PC-9 (cell line): ENCODE measurements at places on chromosomes 1 and 21.
A peak's percentile ranks its signal among the peaks of the same experiment; 100 is the strongest.

DNA sequence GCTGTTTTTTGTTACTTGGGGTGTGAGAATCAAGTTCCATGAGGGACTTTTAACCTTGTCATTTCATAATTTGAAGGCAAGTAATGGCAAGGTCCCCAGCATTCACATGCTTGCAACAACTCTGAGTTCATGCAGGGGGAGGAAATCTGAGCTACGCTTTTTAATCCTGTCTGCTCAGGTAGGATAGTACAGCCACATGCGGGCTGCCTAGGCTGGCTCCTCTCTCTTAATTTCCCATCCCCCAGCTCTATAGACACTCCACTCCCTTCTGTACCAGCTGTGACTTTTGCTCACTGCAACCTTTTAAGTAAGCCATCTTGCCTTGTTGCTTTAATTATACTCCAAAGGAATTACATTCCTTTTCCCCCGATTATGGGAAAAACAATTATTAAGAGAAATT, 30.1 kb downstream of the PTGFR start:
- DNase-seq = no peak

- DNase-seq = peak; percentile 87
Measured at GRCh38 chr1:51569284-51570062, 47.4 kb upstream of the OSBPL9 start.

DNA sequence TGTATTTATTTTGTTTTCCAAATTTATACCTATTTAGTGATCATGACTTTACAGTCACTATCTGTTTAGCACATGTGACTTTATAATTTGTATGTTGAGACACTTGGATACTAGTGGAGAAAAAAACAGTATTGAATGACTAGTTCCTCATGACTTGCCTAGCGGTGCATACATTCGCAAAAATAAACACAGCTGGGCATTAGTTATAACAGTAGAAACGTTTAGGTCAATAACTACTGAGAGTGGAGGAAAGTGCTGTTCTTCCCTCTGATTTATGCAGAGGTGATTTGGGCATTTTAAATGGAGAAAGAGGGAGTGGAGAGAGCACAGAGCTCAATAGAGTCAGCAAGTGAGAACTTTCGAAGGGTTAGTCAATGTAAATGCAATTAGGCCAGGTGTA, 1679.0 kb upstream of the B3GALT2 start:
- DNase-seq = no peak

DNA sequence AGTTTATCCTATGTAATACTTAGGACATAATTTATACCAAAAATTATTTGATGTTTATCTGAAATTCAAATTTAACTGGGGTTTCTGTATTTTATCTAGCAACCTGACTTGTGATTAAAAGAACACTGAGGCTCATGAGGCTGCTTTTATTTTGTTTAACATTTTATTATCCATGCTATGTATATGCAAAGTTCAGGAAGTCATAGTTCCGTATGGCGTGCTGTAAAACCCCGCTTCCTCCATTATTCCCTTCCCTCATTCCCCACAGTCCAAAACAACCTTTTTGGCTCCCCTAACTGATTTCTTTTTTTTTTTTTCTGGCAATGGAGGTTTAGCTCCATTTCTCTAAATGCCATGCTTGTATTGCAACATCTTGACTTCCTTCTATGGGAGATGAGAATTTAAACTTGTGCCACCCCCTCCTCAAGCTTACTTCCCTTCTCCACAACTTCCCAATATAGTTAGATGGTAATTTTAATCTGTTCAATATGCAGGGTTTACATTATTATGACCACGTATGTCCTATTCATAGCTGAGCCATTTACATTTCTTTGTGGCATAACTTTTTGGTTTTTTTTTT, 138.0 kb upstream of the DNAH14 start:
- no peak for DNase-seq

- peak; percentile 88 for DNase-seq
Measured at GRCh38 chr1:107572674-107573211, 392.2 kb downstream of the VAV3 start.

- DNase-seq = no peak
Measured at GRCh38 chr1:221074332-221074731, 195.1 kb downstream of the HLX start.

DNA sequence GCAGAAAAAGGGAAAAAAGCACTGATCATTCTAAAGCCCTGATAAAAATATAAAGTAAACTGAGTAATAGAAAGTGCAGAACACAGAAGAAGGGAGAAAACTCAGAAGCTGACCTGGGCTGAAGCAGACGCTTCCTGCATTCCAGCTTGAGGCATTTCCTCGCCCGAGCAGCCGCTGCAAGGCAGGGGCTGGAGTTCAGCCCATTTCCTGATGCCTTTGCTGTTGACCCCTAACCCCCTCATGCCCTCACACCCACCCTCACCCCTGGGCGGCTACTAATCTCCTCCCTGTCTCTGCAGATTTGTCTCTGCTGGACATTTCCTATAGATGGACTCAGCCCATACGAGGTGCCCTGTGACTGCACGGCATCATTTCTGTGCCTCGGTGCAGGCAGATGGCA, 227.8 kb downstream of the NPHP4 start:
- DNase-seq = no peak

- no peak for DNase-seq
Measured at GRCh38 chr1:97943354-97943753, 22.5 kb upstream of the DPYD start.

- no peak for DNase-seq
Measured at GRCh38 chr21:46363698-46364097, 39.7 kb downstream of the PCNT start.

DNA sequence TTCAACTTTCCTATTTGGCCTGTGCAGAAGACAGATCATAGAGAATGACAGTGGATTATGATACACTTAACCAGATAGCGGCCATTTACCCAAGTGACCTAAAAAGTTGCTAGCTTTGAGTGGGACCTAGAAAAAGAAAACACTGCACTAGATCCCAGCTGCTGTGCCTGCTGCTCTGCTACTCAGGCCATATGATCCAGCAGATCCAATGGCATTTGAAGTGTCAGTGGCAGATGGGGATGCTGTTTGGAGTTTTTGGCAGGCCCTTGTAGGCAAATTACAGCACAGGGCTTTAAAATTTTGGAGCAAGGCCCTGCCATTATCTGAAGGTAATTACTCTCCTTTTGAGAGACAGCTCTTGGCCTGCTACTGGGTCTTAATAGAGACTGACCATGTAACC, 74.0 kb upstream of the KCNE2 start:
- no peak for DNase-seq

DNA sequence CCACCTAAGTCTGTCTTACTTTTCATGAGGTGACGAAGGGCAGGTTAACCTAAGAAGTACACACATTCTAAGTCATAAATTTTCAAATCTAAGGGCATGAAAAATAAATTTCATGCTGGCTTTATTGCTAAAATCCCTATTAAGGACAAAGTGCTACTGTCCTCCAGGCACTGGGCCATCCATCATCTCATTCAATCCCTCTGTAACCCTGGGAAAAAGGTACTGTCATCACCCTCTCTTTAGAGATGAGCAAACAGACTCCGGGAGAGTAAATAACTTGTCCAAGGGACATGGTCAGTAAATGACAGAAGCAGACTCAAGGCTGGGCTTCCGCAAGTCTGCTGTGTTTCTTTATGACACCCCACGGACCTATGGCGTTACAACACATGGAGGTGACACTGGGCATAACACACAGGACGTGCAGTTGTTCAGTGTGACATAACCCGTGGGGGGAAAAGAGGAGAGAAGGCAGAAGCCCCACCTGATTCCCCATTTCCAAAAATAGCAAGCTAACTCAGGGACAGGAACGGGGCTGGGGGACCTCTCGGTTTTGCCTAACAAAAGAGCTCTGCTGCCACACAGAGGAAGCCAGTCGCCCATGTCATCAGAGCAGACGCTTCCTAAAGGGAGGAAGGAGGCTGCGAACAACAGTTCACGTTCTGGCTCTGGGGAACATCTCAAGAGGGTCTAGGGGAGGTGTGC, 12.5 kb upstream of the SRM start:
- DNase-seq = no peak

- DNase-seq = no peak
Measured at GRCh38 chr1:188127507-188127906, 1298.8 kb downstream of the PLA2G4A start.

DNA sequence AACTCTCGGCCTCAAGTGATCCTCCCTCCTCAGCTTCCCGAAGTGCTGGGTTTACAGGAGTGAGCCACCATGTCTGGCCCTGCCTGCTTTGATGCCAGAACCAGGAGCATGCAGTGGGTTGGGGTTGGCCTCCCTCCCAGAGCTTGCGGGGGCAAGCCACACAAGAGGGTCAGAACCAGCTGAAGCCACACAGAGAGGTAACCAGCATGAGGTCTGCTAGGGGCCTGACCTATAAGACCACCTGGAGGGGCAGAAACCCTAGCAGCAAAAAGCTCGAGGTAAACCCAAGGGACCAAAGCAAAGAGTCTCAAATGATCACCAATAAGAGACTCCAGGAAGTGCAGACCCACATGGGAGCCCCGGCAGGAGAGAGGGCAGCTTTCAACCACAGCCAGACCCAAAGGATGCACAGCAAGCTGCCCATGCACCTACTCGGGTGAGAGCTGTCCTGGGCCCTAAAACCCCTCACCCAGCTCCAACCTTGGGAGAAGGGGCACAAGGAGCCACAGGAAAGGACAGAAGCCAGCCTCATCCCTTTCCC, 81.2 kb downstream of the TOMM20 start:
- no peak for DNase-seq

- DNase-seq = peak; percentile 88
Measured at GRCh38 chr1:209808059-209808581, 2.2 kb upstream of the IRF6 start.

DNA sequence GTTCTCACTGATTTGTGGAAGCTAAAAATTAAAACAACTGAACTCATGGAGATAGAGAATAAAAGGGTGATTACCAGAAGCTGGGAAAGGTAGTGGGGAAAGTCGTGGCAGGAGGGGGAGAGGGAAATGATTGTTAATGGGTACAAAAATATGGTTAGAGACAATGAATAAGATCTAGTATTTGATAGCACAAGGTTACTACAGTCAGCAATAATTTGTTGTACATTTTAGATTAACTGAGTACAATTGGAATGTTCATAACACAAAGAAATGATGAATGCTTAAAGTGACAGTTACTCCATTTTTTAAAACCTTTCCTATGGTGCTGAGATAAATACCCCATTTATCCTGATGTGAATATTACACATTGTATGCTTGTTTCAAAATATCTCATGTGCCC, 102.3 kb downstream of the DTL start:
- no peak for DNase-seq

- DNase-seq = no peak
Measured at GRCh38 chr1:64203420-64203819, at the start of gene UBE2U. TSS of gene UBE2U (plus strand) at chr1:64203623. CDS start at chr1:64204051, 428 bp downstream.

DNA sequence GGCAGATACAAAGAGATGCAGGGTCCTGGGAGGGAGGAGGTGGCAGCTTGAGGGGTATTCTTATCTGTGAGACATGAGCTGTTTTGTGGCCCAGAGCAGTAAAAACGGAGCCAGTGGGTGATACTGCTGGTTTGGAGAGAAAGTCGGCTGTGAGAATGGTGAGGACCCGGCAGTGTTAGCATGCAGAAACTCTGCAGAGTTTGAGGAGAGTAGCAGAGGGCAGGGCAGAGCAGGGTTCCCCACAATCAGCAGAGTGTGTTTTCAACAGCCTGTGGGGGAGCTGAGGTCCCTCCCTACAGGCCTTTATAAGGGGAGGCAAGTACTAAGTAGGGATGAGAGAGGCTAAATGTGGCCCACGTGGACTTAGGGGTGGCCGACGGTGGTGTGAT, 423 bp downstream of the SLAMF8 start:
- DNase-seq = no peak

- no peak for DNase-seq
Measured at GRCh38 chr21:46465651-46466050, 7.0 kb downstream of the DIP2A start.

DNA sequence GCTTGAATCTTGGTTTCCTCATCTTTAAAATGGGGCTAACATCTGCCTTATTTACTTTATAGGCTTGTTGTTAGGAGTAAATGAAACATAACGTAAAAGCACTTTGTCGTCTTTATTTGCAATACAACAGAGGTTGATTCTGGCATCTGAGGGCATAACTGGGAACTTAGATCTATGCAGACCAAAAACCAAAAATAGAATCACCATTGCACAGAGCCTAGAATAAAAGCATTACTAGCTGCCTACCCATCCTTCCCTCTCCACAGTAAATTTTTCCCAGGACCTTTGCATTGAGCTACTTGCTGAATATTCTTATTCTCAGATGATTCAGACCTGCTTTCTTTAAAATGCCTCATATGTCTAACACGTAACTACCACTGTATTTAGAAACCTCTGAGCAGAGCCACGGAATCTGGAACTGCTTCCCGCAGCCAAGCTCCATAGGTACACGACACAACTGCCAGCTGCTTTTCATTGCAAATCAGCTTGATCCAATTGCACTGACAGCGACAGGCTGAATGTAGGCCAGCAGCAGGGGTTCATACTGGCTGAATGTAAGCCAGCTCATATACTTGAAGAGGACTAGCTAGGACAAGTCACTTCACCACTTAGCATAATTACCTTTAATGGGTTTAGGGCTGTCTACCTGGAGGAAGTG, 33.2 kb upstream of the SERBP1 start:
- DNase-seq = no peak

DNA sequence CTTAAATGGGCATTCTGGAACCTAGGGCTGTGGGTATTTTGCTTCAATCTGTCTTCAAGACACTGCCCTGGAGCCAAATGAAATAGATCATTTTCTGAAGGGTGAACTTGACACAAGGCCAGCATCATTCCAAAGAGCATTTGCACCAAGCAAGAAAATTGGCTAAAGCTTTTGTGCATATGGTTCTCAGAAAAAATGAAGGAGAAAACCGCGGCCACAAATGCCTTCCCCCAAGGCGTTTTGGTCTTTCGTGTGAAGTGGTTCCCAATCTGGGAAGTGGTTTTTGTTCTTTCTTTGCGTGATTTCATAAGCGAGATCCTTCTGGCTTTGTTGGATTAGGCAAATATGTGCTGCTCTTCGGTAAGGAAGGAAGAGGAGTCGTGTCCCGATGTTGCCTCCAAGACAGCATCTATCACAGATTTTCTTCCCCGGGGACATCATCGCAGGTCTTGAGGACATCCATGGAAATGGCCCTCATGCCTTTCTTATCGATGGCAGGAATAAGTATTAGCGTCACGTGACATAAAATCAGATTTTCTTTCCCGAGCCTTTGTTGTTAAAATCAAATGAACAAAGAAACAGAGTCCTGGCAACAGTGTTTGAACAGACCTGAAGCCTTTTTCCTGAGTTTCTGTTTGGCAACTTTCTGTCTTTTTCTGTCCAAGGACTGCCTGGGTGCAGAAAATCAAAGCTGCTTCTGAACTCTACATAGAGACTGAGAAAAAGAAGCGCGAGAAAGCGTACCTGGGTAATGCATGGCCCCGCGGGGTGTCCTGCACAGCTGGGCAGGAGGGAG, 31.0 kb downstream of the ATP5PO start:
- DNase-seq = no peak

DNA sequence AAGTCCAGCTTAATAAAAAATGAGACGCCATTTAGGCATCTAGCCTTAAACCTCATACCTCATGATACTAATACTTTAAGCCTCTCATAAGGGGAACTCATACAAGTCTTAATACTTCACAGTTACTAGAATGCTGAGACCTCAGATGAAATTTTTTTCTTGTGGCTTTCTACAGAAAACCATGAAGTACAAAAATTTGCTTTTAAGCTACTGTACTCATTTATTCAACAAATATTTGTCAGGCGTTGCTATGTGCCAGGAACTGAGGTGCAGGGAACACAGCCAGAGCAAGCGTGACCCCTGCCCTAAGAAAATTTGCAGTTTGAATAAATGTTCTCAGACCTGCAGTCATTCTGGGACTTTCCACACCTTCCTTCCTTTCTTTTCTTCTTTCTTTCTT, 150.6 kb downstream of the MRPL39 start:
- no peak for DNase-seq
